Upper lobe of right lung (tissue), 1 donor: ENCODE measurements at places on chromosomes 2 and 18. TPM values are rescaled to one million over a fixed set of nuclear protein-coding genes. Genes with fewer than 3 reads are reported as not detected.

DNA sequence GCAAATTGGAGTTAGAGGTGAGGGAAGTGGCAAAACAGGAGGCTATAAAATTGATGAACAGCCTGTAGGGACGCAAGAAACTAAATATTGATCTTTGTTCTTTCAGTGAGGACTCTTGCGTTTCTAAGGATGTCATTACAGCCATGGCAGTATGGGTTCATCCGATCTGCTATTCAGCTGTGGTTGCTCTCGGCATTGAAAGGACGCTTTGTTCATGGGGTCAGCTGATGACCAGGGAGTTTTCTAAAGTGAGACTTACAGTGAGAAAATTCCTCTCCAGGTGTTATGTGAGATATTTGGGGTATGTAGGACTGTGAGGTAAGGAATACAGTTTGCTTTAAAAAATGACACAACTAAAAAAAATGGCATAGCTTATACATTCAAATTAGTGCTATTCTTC is 52.7 kb upstream of the PELI1 start:
- H3K27ac ChIP-seq, result no peak overlapping the region
- H3K4me3 ChIP-seq, result no peak overlapping the region
- H3K36me3 ChIP-seq, result no peaks in the 10 kb centered on the region
- H3K27me3 ChIP-seq, result no peaks in the 10 kb centered on the region
- DNase-seq, result no peak

DNA sequence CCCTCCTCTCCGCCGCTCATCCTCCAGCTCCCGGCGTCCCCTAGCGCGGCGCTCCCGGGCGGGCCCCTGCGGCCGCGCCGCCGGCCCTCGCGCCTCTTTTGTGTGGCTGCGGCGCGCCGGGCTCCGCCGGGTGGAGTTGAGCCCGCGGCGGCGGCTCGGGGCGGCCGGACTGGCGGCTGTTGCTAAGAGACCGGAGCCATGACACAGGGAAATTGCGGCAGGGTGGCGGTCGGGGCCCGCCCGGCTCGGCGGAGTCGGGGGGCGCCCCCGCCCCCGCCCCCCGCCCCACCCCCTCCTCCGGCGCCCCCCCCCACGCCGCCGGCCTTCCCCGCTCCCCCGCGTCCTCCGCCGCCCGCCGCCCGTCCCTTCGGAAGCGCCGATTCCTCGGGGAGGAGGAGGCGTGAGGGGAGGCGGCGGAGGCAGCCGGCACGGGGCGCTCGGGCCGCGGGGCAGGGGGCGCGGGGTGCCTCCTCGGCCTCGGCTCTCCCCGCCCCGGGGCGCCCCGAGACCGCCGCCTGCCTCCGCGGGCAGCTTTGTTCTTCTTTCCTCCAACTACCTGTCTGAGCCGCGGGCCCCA is at the start of gene TMEM200C:
Gene TMEM200C, minus strand, starts transcription at position 224 of the 577 bp plus-strand sequence. CDS start 3,459 bp downstream, outside the sequence.
- peak; percentile 66 for DNase-seq
- peak within 1 kb of the TSS; percentile 44 for H3K4me3 ChIP-seq
- H3K4me1 ChIP-seq, result peaks cover 7% of the 10 kb centered on the region
- no peak within 1 kb of the TSS for H3K27ac ChIP-seq
- H3K27me3 ChIP-seq, result peaks cover 66% of the 10 kb centered on the region
- no peaks in the 10 kb centered on the region for H3K36me3 ChIP-seq

DNA sequence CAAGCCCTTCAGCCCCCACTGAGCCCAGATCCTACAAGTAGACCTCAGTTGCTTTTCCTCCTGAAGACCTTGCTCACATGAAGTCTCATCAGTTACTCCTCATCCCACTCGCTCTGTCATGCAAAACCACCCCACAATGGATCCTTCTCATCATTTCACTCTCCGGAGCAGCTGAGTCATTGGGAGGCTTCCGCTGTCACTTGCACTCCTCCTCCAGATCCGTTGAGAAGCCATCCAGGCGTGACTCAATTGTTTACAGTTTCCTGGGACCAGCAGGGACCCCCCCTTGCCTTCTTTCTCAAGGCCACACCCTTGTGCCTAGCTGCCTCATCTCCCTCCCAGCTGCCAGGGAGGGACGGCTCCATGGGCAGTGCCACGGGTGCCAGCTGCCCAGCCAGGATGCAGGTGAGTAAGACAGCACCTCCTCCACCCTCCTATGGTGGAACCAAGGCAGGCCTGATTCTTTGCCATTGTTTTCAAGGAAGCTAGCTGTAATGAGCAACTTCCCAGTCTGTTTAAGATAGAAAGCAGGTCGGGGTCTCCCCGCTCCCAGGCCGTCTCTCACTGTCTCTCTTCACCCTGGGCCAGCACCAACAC is 16.3 kb downstream of the GPR55 start:
- H3K4me3 ChIP-seq, result no peak overlapping the region
- DNase-seq, result peak; percentile 48
- H3K27me3 ChIP-seq, result no peaks in the 10 kb centered on the region
- H3K4me1 ChIP-seq, result no peaks in the 10 kb centered on the region
- H3K36me3 ChIP-seq, result no peaks in the 10 kb centered on the region
- no peak overlapping the region for H3K27ac ChIP-seq

- no peaks in the 10 kb centered on the region for H3K27me3 ChIP-seq
- no peak overlapping the region for H3K4me3 ChIP-seq
- no peaks in the 10 kb centered on the region for H3K4me1 ChIP-seq
- no peaks in the 10 kb centered on the region for H3K36me3 ChIP-seq
Measured at GRCh38 chr2:69217333-69218080, 169.5 kb downstream of the GFPT1 start.

- no peak overlapping the region for H3K4me3 ChIP-seq
- no peaks in the 10 kb centered on the region for H3K36me3 ChIP-seq
- no peak overlapping the region for H3K27ac ChIP-seq
- DNase-seq, result peak; percentile 57
Measured at GRCh38 chr2:393711-394696, 106.1 kb upstream of the ALKAL2 start.

GRCh38 chr2:171160956-171161740 is 455 bp upstream of the TLK1 start:
- H3K36me3 ChIP-seq, result no peaks in the 10 kb centered on the region
- no peaks in the 10 kb centered on the region for H3K27me3 ChIP-seq
- DNase-seq, result peak; percentile 89
- peaks cover 11% of the 10 kb centered on the region for H3K4me1 ChIP-seq

DNA sequence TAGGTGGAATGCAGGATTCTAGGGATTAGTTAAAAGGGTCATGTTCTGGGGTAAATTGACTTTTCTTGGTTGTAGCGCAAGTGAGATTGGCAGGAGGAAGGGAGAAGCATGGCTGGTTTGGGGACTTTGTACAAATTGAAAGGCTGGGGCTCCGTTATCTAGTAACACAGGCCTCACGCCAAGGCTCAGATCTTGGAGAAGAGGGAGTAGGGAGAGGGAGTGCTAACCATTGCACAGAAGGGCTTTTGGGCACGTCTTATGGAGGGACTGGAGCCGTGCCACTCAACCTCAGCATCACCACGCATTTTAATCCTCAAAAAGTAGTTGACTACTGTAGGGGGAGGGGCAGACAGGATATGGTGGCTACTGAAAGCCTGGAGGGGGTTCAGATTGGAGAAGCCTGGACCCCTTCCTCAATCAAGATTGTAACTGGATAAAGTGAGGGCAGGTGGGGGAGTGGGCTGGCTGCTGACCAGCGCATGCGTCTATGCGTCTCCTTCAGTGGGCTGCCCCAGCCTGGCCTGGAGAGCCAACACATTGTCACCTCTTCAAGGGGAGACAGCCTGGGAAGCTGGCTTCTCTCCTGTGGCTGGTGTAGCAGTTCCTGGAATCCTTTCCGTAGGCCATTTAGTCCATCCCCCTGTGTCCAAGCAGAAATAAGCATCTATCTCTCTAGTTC is 14.3 kb downstream of the IGFBP5 start:
- peaks cover 5% of the 10 kb centered on the region for H3K4me1 ChIP-seq
- H3K4me3 ChIP-seq, result no peak overlapping the region
- no peaks in the 10 kb centered on the region for H3K27me3 ChIP-seq
- no peaks in the 10 kb centered on the region for H3K36me3 ChIP-seq
- no peak overlapping the region for H3K27ac ChIP-seq
- DNase-seq, result no peak

DNA sequence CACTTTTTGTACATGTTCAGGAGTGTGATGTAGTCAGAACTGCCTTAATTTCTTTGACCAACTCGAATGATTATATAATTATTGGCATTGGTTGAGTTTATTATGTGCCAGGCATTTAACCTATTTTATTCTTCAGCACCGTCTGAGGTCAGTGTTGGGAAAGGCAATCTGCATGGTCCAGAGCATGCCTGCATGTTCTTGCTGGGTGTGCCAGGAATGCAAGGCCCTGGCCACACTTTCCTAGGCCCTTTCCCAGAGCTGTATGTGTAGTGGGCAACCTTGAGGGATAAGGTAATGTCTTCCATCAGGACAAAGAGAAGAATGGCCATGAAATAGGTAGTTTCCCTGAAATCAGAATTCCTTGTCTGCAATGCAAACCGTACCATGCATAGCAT is 9.7 kb upstream of the SNRNP200 start:
- DNase-seq, result no peak
- no peak overlapping the region for H3K4me3 ChIP-seq
- H3K4me1 ChIP-seq, result no peaks in the 10 kb centered on the region
- H3K36me3 ChIP-seq, result no peaks in the 10 kb centered on the region
- no peak overlapping the region for H3K27ac ChIP-seq

DNA sequence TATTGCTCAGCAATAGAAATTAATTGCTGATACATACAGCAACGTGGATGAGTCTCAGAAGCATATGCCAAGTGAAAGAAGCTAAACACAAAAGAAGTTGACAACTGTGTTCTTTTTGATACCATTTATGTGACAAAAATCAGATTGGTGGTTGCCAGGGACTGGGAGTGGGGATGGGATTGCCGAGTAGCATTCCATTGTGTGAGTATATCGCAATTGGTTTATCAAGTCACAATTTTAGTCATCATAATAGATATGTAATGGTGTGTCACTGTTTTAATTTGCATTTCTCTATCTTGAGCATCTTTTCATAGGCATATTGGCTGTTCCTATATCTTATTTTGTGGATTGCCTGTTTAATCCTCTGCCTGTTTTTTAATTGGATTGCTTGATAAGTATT is 20.9 kb downstream of the STRADB start:
- H3K36me3 ChIP-seq, result peaks cover 77% of the 10 kb centered on the region
- H3K27me3 ChIP-seq, result no peaks in the 10 kb centered on the region
- H3K4me1 ChIP-seq, result no peaks in the 10 kb centered on the region
- no peak for DNase-seq
- H3K4me3 ChIP-seq, result no peak overlapping the region
- no peak overlapping the region for H3K27ac ChIP-seq

GRCh38 chr18:75754433-75754832 is 326.9 kb upstream of the SMIM21 start:
- H3K27me3 ChIP-seq, result no peaks in the 10 kb centered on the region
- no peaks in the 10 kb centered on the region for H3K4me1 ChIP-seq
- no peak overlapping the region for H3K4me3 ChIP-seq
- H3K27ac ChIP-seq, result no peak overlapping the region

DNA sequence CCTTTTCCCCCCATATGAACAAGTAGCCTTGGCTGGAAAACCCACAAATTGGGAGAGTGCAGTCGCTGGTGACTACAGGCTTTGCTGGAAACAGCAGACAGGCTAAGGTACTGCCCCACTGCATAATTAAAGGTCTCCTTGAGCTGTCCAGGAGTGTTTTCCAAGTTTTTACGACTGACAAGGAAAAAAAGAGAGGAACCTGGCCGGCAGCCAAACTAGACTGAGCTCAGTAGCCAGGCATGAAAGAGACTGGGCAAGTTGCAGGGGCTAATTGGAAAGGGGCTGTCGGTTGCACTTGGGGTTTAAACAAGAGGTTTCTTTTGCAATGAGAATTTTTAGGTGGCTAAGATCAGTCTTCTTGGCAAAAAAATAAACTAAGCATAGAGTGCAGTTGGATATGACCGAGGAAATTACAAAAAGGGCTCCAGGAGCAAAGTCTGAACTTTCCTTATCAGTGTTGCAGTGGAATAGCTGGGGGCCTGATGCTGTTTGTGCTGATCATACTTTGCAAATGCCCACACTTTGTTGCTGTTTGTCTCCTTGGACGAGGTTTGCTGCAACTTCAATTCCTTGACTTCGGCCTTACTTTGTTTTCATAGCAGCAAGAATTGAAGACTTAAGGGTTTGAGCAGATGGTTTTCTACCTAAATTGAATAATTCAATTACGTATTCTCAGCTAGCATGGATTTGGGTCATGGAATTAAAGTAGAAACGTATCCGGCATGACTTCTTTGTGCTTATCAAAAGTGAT is 2.1 kb downstream of the GULP1 start:
- no peaks in the 10 kb centered on the region for H3K36me3 ChIP-seq
- H3K27ac ChIP-seq, result peak overlapping the region; percentile 89
- peaks cover 7% of the 10 kb centered on the region for H3K4me1 ChIP-seq

GRCh38 chr18:28581521-28582071 is 404.7 kb upstream of the CDH2 start:
- H3K4me1 ChIP-seq, result no peaks in the 10 kb centered on the region
- no peak for DNase-seq
- H3K27me3 ChIP-seq, result no peaks in the 10 kb centered on the region
- no peaks in the 10 kb centered on the region for H3K36me3 ChIP-seq

DNA sequence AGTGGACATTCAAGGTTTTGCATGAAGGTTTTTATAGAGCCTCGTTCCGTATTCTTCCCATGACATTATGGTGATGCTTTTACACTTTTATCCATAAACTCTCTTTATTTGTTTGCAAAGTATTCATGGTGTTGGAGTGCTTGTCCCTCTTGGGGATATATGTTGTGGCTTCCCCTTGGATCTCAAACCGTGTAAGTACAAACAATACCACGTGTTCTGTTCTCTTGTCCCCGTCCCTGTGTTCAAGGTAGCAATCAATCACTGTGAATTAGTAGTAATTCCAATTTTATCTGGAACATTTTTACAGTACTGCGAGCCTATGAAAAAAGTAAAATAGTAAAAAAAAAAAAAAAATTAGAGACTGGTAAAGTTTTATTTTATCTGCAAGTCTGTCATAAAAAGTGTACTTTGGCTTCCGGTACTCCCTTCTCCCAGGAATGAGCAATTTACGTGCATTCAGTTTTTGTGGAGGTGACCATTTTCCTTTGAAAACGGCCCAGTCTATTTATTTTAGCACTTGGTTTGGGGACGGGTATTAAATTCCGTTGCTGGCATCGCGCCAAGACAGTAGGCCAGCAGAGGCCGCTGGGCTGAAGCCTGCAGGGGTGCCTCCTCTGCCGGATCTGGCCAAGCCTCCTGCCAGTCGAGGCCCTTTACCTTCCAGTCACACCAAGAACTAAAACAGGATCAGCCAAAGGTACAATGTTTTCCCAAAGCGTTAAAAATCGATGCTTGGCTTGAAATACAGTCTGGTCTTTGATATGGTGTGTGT is 175.7 kb downstream of the SOCS6 start:
- peak; percentile 87 for DNase-seq
- peaks cover under 1% of the 10 kb centered on the region for H3K27me3 ChIP-seq
- peak overlapping the region; percentile 34 for H3K4me3 ChIP-seq
- H3K36me3 ChIP-seq, result no peaks in the 10 kb centered on the region

BOLL gene
- not detected for total RNA-seq

ALPI gene
- not detected for total RNA-seq

ZEB2 gene
- 178 TPM for total RNA-seq

GALR1 gene
- 0.06 TPM for total RNA-seq
